Activated CD4-positive, alpha-beta T cell treated with anti-CD3 and anti-CD28 coated beads, Interleukin-2, amount 10 ng/mL, durations not matched to agents 7 days and 5 days (primary cell): ENCODE measurements at places on chromosomes 3 and 15. TPM values are rescaled to one million over a fixed set of nuclear protein-coding genes. Genes with fewer than 3 reads are reported as not detected.

DNA sequence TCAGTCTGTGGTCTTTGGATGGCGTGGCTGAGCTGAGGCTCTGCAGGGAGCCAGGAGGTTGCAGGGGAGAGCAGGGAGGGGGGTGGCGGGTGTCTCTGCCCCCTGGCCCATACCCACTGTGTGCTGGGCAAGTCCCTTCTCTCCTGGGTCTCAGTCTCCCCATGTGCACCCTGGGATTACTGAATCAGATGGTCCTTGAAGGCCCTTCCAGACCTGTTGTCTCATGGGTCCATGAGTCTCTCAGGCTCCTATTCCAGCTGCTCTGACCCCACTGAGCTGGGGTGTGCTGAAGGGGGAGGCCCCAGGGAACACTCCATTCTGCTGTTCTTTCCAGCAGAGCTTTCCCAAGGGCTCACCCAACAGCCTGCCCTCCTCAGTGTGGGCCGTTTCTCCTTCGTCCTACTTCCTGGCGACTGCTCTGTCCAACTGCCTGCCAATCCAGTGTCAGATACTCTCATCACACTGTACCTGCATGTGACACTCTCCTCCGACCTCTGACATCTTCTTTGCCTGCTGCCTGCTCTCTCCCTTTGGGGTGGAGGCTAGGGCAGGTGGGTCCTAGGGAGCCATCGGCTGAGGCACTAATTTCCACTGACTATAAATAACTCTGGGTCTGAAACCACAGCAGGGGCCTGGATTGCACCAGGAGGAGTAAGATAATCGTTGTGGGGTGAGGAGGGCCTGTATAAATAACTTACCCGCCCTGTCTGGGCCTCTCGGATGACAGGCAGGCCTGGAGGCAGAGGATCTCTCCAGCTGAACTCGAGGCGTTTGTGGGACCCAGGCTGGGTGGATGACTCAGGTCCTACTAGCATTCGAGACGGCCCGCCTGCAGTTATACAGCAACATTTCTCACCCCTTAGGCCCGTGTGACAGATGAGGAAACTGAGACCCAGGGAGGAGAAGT, 67.1 kb downstream of the ATP2B2 start:
- no peak for DNase-seq
- peak overlapping the region; percentile 83 for H3K27ac ChIP-seq
- no peak overlapping the region for H3K4me3 ChIP-seq
- no peaks in the 10 kb centered on the region for H3K27me3 ChIP-seq
- no peaks in the 10 kb centered on the region for H3K36me3 ChIP-seq
- H3K4me1 ChIP-seq, result peaks cover 25% of the 10 kb centered on the region

DNA sequence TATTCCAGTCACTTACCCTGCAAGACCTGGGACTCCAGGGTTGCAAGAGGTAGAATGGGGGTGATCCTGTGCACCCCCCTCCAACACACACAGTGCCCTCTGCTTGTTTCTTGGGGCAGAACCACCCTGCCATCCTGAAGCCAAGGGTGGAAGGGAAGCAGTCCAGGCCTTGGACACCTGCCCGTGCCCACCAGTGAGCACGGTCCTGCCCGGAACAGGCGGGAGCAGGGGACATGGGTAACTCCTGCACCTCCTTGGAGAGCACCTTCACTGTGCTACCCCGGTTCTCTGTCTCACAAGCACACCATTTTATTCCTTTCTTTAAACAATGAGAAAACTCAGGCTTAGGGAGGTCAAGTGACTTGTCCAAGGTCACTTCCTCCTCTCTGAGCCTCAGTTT, 57.0 kb downstream of the SLC6A6 start:
- no peak for DNase-seq
- no peak overlapping the region for H3K4me3 ChIP-seq
- peaks cover 13% of the 10 kb centered on the region for H3K4me1 ChIP-seq
- H3K27me3 ChIP-seq, result no peaks in the 10 kb centered on the region
- peaks cover 20% of the 10 kb centered on the region for H3K36me3 ChIP-seq

DNA sequence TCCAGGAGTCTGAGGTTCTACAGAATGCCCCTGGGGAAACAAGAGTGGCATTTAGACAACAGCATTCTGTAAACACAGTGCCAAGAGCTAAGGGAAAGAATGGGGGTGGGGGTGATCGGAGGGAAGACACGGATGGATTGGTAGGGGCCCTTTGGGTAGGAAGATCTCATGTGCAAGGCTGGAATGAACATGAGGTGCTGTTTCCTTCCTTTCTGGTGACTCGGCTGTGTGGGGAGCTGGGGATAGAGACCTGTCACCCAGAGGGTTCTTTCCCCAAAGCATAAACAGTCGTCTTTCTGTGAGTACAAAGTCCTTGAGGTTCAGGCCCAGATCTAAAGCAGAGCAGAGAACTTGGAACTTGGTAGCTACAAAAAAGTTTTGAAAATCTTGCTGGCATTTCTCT, 11.7 kb downstream of the TPM1 start:
- H3K27ac ChIP-seq, result no peak overlapping the region
- DNase-seq, result no peak
- no peak overlapping the region for H3K4me3 ChIP-seq
- H3K4me1 ChIP-seq, result peaks cover 9% of the 10 kb centered on the region

The AHSG gene
- total RNA-seq, result not detected

GRCh38 chr3:64686446-64686908, 1.3 kb downstream of the ADAMTS9 start:
- no peak for DNase-seq
- no peak overlapping the region for H3K4me3 ChIP-seq
- no peak overlapping the region for H3K27ac ChIP-seq
- H3K36me3 ChIP-seq, result no peaks in the 10 kb centered on the region
- peaks cover 2% of the 10 kb centered on the region for H3K4me1 ChIP-seq

DNA sequence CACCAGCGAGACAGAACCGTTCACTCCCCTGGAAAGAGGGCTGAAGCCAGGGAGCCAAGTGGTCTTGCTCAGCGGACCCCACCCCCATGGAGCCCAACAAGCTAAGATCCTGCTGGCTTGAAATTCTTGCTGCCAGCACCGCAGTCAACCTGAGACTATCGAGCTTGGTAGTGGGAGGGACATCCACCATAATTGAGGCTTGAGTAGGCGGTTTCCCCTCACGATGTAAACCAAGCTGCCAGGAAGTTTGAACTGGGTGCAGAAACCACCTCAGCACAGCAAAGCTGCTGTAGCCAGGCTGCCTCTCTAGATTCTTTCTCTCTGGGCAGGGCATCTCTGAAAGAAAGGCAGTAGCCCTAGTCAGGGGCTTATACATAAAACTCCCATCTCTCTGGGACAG, 151.0 kb downstream of the MBNL1 start:
- no peak overlapping the region for H3K4me3 ChIP-seq
- peaks cover 97% of the 10 kb centered on the region for H3K36me3 ChIP-seq
- no peak overlapping the region for H3K27ac ChIP-seq
- peaks cover 59% of the 10 kb centered on the region for H3K4me1 ChIP-seq
- DNase-seq, result no peak

DNA sequence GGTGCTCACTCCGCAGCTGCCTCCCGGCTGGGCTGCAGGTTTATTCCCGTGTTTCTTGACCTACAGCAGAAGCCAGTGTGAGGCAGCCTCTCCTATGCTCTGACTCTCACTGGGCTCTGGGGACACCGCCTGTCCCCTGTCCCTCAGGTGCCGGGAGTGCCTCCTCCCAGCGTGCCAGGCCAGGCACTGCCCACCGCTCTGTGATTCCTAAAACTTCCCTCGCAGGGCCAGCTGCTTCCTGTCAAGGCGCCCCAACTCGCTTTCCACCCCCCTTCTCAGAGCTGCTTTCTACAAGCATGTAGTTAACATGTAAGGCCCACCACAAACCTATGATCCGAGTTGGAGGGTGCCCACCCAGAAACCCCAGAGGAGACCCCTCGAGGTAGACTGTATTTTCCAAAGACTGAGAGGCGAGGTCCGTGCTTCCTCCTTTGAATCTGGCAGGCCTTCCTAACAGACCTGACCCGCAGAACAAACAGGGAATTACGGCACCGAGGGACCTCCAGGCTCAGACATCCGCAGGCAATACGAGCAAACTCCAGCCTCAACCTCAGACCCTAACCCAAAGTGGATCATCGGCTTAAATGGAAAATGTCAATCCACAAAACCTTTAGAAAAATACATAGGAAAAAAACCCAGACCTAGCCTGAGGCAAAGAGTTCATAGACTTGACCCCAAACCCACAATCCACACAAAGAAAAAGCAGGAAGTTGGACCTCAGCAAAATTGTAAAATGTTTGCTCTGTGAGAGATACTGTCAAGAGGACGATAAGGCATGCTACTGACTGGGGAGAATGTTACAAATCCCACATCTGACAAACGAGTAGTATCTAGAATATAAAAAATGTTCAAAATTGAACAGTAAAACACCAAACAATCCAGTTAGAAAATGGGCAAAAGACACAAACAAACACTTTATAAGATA, 121.3 kb upstream of the IQSEC1 start:
- peaks cover 3% of the 10 kb centered on the region for H3K36me3 ChIP-seq
- H3K4me1 ChIP-seq, result peaks cover 24% of the 10 kb centered on the region
- no peak overlapping the region for H3K4me3 ChIP-seq
- no peak overlapping the region for H3K27ac ChIP-seq
- peaks cover 9% of the 10 kb centered on the region for H3K27me3 ChIP-seq

DNA sequence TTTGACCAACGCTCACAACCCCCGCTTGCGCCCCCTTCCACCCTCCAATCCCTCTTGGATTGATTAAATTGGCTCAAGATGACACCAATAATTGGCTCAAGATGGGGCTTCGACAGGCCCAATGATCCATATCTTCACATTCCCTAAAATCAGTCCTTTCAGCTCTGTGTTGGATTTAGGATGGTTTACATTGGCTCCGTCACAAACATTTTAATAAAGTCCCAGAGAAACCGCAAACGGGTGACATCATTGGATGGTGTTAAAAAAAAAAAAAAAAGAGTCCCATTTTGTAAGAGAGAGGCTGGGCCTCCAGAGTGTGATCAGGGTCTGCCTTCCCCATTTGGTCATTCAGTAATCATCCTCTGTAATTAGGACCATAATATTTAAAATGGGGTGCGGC, 113.4 kb upstream of the MRPS22 start:
- DNase-seq, result no peak
- peaks cover 2% of the 10 kb centered on the region for H3K27me3 ChIP-seq
- no peak overlapping the region for H3K4me3 ChIP-seq

DNA sequence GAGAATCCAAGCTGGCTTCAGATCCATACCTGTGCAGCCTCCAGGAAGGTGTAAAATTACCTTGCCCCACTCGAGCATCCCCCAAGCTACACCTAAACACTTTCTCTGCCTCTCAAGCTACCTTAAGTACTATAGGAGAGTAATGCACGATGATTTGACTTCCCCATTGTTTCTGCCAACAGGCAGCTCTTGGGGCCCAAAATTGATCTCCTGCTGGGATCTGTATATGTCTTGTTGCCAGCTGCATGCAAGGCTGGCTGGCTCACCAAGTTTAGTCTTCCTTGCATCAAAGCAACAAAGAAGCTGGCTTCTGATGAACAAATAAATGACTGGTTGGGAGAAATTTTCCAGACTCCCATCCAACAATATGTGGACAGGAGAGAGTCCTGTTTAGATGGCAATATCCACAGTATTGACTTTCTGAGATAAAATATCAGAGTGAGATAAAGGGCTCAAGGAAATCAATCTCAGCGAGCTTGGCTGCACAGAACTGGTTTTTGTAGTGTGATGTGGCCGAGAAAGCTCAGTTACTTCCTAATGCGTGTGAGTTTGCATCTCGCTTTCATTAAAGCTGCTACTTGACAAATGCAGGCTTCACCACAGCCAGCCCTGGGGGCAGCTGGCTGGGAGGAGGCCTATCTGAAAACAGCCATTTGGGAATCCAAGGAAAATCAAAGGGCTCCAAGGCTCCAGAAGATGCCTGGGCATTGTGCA, 140.7 kb downstream of the MINAR1 start:
- H3K27ac ChIP-seq, result no peak overlapping the region
- H3K4me3 ChIP-seq, result no peak overlapping the region
- peaks cover 3% of the 10 kb centered on the region for H3K4me1 ChIP-seq
- H3K36me3 ChIP-seq, result no peaks in the 10 kb centered on the region
- DNase-seq, result no peak

The SEMA5B gene
- total RNA-seq, result not detected

GRCh38 chr3:188316021-188316722, 162.2 kb downstream of the LPP start:
- H3K36me3 ChIP-seq, result peaks cover 23% of the 10 kb centered on the region
- no peak overlapping the region for H3K4me3 ChIP-seq
- no peak for DNase-seq
- H3K27me3 ChIP-seq, result peaks cover 3% of the 10 kb centered on the region
- H3K27ac ChIP-seq, result no peak overlapping the region
- peaks cover 19% of the 10 kb centered on the region for H3K4me1 ChIP-seq

GRCh38 chr15:99213187-99213811, 36.1 kb downstream of the TTC23 start:
- DNase-seq, result peak; percentile 71
- no peak overlapping the region for H3K27ac ChIP-seq
- H3K27me3 ChIP-seq, result no peaks in the 10 kb centered on the region
- H3K36me3 ChIP-seq, result no peaks in the 10 kb centered on the region
- H3K4me3 ChIP-seq, result no peak overlapping the region
- H3K4me1 ChIP-seq, result no peaks in the 10 kb centered on the region

- H3K27me3 ChIP-seq, result peaks cover 6% of the 10 kb centered on the region
- H3K36me3 ChIP-seq, result peaks cover 31% of the 10 kb centered on the region
- DNase-seq, result peak; percentile 71
- peak within 1 kb of the TSS; percentile 80 for H3K4me3 ChIP-seq
- peaks cover 57% of the 10 kb centered on the region for H3K4me1 ChIP-seq
Observed at GRCh38 chr3:15332405-15333098, at the start of gene SH3BP5. TSS of gene SH3BP5 (minus strand) at chr3:15332586. CDS start at chr3:15332408, 178 bp downstream.

- DNase-seq, result no peak
- H3K4me3 ChIP-seq, result no peak overlapping the region
- no peak overlapping the region for H3K27ac ChIP-seq
- no peaks in the 10 kb centered on the region for H3K4me1 ChIP-seq
Observed at GRCh38 chr15:69088300-69088965, 72.0 kb upstream of the GLCE start.

The PPP2R3A gene
- 0.07 TPM for total RNA-seq

The LRRC49 gene
- total RNA-seq, result not detected

DNA sequence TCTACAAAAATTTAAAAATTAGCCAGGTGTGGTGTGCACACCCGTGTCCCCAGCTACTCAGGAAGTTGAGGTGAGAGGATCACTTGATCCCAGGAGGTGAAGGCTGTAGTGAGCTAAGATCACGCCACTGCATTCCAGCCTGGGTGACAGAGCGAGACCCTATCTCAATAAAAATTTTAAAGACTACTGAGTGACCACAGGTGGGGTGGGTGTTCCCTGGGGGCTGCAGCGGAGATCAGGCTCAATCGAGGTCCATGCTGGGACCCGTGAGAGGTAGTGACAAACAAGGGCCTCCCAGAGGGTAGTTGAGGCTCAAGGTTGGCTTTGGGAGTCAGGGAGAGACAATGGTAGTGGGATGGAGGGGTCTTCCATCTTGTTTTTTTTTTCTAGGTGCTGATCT, 38.9 kb upstream of the LIMD1 start:
- H3K36me3 ChIP-seq, result no peaks in the 10 kb centered on the region
- no peak overlapping the region for H3K27ac ChIP-seq
- no peak for DNase-seq
- no peak overlapping the region for H3K4me3 ChIP-seq
- no peaks in the 10 kb centered on the region for H3K27me3 ChIP-seq
- H3K4me1 ChIP-seq, result no peaks in the 10 kb centered on the region

DNA sequence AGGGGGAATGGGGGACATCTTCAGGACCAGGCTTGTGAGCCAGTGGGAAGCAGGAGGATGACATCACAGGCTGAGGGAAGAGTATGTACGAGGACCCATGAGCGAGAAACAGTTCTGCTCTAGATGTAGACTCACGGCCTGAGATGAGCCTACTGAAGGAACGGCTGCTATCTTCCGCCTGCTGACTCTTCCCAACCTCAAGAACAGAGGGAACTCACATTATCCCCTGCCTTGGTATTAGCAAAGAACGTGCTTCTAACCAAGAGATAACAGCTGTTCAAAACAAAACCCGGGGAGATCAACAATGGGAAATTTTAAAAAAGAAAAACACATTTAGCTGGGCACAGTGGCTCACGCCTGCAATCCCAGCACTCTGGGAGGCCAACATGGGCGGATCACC, 25.3 kb downstream of the AVEN start:
- peaks cover 11% of the 10 kb centered on the region for H3K4me1 ChIP-seq
- DNase-seq, result no peak
- H3K36me3 ChIP-seq, result no peaks in the 10 kb centered on the region
- H3K27me3 ChIP-seq, result peaks cover 3% of the 10 kb centered on the region
- H3K27ac ChIP-seq, result no peak overlapping the region
